ENCODE measurements at places on chromosomes 11 and 22.

- peak; percentile 14 for DNase-seq
These were observed 1.1 kb downstream of the SYTL2 start for GRCh38 chr11:85809863-85810262.

- DNase-seq = no peak
These were observed 39.6 kb downstream of the NEU3 start for GRCh38 chr11:75028321-75028720.

- DNase-seq = no peak
These were observed 149.0 kb downstream of the PKNOX2 start for GRCh38 chr11:125313271-125314219.

DNA sequence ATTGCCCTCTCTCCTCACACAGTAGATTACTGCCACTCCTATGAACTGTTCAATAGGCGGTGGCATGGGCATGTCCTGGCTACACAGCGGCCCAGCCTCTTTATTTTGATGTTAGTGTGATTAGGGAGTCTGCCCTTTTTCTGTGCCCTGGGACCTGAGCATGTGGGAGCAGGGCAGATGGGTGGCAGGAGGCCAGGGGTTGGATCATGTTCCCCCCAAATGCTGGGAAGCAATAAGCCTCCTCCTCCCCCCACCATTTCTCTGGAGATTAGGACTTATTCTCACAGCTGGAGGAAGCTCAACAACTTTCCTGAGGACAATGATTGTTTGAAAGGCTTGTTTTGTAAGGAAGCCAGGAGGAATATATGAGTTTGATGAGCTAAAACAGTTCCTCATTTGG is 848 bp downstream of the HEPN1 start:
- DNase-seq = no peak

DNA sequence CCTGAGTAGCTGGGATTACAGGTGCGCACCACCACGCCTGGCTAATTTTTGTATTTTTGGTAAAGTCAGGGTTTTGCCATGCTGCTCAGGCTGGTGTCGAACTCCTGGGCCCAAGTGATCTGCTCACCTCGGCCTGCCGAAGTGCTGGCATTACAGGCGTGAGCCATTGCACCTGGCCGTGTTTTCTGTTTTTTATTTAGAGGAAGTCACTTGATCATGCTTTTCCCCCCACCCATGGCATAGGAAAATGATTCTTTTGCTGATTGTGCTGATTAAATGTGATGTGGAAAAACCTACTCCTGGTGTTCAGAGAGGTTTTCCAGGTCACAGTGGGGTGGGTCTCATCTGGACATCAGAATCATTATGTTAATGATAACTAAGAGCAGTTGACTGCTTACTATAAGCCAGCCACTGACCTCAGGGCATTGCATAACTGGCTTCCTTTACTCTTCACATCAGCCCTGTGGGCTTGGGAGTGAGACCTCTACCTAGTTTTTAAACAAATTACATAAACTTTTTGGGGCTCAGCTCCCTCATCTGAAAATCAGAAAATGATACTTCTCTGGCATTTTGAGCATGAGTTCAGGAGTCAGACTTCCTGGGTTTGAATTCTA is 71.0 kb downstream of the PTPRJ start:
- no peak for DNase-seq

DNA sequence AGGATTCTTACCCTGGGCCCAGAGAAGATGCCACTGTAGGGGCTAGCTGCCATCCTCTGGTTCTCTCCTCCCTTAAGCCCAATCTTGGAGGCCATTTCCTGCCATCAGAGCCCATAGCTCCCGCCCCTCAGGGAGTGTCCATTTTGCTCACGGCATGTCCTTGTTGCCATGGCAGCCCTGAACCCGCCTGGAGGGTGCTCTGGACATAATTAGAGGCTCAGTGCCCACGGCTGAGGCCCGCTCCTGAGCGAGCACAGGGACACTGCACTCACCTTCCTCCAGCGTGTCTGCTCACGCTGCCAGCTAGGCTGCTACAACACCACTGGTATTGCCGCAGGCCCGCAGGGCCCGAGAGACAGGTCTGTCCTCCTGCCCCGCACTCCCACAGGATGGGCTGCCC is 11.1 kb upstream of the SUSD2 start:
- DNase-seq = no peak

DNA sequence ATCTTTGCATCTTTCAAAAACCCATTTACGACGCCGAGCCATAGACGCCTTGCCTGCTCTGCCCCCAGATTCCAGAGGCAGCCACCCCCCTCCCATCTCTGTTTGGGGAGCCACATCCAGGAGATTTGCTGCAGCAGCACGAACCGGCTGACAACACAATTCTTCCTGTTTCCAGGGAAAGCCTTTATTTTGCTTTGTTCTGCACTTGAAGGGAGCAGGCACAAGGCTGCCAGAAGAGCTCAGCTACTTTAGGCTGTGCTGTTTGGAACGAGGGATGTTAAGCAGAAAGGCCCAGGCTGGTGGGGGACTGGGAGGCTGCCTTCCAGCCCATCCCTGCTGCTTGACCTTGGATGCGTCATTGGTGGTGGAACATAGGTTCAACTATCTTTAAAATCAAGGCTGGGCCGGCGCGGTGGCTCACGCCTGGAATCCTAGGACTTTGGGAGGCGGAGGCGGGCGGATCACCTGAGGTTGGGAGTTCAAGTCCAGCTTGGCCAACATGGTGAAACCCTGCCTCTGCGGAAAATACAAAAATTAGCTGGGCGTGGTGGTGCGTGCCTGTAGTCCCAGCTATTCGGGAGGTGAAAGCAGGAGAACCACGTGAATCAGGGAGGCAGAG is 243.9 kb downstream of the MIAT start:
- DNase-seq = no peak

DNA sequence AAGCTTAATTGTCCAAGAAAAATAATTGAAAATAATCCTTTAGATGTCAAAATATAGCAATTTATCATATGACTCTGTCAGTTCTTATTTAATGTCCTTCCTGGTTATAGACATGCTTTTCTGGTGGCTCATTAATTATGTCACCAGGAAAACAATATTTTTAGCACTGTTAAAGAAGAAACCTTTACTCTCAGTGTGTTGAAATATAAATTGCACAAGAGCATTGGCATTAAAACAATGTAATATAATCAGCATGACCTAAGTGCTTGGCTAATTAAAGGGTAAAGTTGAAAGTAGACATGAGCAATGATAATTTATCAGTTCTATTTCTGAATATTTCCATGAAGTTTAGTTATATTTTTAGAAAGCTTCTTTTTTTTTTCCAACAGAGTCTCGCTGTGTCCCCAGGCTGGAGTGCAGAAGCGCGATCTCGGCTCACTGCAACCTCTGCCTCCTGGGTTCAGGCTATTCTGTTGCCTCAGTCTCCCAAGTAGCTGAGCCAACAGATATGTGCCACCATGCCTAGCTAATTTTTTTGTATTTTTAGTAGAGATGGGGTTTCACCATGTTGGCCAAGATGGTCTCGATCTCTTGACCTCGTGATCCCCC is 232.3 kb downstream of the JRKL start:
- no peak for DNase-seq

DNA sequence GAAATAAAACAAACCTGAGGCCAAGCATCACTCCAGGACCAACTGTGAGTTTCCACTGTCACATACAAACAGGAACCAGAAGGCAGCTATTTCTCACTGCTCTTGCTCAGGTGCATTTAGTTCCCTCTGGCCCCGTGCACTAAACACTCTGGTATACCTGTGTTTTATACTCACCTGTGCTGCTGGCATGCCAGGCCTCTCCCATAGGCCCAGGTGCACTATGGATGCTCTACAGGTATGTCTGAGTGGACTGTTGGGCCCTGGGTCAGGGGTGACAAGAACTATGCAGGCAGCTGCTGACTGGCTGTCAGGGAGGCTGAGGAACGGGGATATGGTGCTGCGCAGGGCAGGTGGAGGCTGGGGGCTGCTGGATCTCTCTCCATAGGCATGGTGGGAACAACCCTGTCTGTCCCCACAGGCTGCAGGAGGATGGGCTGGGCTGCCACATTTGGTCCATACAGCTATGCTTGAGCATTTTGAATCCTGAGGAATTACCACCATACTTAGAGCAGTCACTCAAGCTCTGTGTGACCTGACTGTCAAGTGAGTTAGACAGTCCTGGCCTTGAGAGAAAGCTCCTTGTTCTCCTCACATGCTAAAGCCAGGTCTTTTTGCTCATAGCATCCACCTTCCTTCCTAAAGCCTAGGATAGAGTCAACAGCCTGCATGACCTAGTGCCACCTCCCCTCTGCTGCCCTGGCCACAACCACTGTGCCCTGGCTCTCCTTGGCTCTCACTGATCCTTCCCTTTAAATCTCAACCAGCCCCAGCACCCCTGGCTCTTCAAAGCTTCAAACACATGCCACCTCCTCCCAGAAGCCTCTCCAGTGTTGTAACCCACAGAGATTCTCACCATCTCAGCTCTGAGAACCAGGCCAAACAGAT is 72.9 kb downstream of the C11orf58 start:
- DNase-seq = no peak

DNA sequence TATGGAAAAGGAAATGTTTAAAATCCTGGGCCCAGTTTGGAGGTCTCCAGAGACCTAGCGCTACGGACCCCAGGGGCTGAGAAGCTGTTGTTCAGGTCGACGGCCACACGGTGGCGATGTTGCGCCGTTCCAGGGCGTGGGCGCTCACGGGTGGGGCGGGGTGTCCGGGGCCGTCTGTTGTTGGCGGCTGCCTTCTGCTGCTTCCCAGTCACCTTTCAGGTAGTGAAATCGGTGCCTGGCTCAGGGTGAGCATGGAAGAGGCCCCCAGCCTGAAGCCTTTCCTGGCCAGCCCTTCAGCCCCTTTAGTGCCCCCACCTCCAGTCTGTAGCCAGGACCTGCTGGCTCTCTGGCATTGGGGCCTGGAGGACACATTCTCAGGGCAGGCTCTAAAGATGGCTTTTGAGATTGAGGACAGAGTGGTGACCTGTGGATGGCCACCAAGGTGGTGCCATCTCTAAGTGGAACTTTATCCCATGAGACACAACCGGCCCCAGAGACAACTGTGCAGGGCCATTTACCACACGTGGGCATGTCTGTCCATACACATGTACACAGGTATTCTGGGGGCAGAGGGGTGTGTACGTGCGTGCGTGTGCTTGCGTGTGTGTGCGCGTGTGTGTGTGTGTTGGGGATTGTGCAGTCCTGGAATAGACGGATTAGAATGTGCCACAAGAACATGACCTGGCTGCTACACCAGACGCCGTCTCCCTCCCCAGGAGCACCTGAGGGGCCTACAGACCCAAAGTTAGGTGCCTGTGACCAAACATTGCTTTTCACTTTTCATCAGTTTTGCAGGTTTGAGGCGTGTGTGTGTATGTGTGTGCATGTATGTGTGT is 53.8 kb downstream of the ST14 start:
- DNase-seq = peak; percentile 72

DNA sequence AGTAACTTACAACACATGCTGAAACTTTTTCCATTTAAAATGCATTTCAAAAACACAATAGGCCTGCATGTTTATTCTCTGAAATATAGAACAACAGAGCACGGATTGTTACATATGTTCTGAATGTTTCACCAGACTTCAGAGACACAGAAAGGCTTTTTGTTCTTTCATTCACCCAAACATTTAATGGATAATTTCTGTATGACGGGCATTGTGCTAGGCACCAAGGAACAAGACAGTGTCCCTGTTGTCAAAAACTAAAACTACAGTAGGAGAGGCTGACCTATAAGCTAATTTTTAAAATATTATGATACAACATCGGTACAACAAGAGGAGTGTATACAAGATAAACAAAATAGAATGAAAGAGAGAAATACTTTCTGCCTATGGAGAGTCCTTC is 81.9 kb upstream of the TEAD1 start:
- no peak for DNase-seq

- peak; percentile 29 for DNase-seq
These were observed 798 bp downstream of the BCR start for GRCh38 chr22:23180893-23181720.

GRCh38 chr11:11036848-11037732 is 179.2 kb upstream of the ZBED5 start:
- no peak for DNase-seq

GRCh38 chr11:48106166-48106565 is 110.4 kb upstream of the OR4B1 start:
- DNase-seq = no peak

- no peak for DNase-seq
These were observed 41.7 kb upstream of the AQP11 start for GRCh38 chr11:77547863-77548551.

- no peak for DNase-seq
These were observed 146.8 kb downstream of the MN1 start for GRCh38 chr22:27654546-27655445.

DNA sequence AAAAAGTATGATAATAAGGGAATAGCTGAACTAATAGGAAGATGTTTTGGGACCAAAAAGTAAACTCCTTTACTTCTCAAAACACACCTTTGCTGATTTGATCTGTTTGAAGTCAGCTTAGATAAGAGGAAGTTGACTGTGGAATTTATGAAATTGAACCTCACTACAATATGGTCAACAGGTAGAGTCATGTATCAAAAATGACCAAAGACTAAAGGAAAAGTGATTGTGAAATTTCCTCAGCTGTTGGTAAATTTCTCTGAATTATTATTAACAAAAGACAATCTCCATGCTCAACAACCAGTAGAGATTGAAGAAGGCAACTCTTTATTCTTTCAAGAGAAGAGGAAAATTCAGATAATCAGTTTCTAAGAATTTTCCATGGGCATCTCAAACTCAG is 826.5 kb downstream of the KCNA4 start:
- no peak for DNase-seq

DNA sequence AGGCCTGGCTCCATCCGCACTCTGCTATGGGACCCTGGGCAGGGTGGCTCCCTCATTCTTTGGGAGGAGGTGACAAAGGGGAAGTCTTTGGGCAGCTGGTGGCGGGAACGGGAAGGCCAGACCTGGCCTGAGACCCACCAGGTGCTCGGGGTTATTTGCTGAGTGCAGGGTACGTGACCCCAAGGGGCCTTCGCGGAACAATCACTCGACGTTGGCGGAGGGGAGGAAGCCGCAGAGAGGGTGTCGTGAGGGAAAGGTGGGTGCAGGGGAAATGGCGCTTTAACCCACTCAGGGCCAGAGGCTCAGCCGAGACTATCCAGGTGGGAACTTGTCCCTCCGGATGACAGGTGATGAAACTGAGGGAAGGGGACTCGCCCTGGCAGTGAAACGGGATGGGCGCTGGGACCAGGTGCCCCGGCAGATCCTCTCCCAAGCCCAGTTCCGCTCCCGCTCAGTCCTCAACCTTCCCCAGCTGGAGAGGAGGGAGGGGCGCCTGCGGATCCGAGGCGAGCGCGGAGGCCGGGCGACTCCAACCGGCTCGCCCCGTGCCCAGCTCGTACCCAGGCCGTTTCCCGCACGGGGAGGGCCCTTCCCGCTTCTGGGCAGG is 911 bp downstream of the A4GALT start:
- DNase-seq = no peak

Measured in activated naive CD4-positive, alpha-beta T cell treated with anti-CD3 and anti-CD28 coated beads, Interleukin-2, amount 50 U/mL, for 16 hours (primary cell).